ENCODE measurements at places on chromosomes 2 and 18.

- no peak for DNase-seq
These were observed 296.7 kb downstream of the LPIN1 start for GRCh38 chr2:12043131-12043530.

DNA sequence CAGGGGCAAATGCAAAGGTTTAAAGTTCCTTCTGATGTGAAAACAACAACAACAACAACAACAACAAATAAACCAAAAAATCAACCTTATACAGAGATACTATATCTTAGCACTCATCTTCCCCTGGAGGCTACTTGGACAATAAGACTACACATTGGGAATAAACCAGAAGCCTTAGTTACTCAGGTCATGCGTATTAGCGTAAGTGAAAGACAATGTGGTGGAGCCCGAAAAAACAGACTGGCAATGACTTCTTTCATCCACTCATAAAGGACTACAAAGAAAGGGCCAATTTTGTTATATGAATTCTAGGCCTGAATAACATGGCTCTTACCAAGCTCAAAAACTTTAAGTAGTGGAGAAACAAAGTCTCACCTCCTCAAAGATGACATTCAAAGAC lies 19.4 kb upstream of the PPP4R3B start:
- DNase-seq, result no peak

DNA sequence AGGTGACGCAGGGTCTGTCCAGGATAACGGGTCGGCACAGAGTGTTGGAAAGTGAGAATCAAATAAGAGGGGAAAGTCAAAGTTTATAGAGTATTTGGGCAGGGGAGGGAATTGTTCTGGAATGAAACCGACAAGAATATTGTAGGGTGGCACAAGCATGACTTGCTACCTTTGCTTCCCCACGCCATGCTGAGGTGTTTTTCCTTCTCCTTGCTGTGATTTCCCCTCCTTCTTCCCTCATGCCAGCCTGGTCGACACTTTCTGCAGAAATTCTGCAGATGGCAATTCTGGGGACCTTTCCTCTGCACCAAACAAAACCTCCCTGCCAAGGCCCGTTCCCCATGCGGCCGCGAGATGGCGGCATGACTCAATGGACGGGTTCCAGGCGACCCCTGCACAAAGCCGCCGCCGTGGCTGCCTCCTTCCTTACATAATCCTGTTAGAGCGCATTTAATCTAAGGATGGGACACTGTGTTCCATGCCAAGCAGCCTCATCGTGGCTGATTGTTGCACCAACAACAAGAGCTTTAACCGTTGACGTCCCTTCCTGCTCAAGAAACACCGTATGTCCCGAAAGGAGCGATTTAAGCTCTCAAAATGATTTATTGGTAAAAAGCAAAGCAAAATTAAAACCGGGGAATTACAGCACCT lies at the start of gene MRO:
Gene MRO, minus strand, starts transcription at position 289 of the 651 bp plus-strand sequence. CDS start 10,616 bp downstream, outside the sequence.
- peak; percentile 79 for DNase-seq

DNA sequence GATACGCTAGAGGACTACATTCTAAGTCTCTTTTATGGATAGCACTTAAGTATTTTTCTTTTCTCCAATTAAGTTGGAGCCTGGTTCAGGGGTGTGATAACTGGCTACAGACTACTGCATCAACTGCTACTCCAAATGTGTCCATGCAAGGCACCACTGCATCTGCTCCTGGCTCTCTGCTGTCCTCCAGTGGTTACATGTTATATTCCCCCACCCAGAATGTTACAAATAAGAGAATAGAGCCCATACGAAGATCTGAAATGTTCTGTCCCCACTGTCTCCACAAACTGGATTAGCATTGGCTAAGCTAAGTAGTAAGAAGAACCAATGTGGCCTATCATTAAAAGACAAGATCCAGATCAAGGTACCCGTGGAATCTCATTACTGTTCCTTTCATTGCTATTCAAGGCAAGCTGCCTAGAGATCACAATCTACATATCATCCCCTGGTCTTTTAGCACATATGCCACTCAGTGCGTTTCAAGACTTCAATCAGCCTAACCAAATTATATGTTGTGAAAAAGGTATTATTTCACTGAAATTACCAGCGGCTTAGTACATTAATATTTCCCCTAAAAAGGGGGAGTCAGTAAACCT lies 308.3 kb upstream of the SLC8A1 start:
- DNase-seq, result peak; percentile 9

DNA sequence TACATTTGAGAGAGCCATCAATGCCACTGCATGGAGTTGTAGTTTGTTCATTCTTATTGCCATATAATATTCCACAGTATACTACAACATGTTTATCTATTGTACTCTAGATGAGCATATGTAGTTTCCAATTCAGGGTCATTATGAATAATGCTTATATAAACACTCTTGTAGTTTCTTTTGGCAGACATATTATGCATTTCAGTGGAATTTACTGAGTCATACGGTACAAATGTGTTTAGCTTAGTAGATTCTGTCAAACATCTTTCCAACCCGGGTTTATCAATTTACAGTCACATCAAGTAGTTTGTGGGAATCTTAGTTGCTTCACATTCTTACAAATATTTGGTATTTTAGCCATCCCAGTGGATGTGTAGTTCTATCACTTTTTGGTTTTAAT lies 161.1 kb downstream of the KCNH7 start:
- no peak for DNase-seq

- no peak for DNase-seq
These were observed 142.3 kb upstream of the TANK start for GRCh38 chr2:161017780-161018470.

- no peak for DNase-seq
These were observed 20.8 kb downstream of the CRIM1 start for GRCh38 chr2:36376319-36376765.

- DNase-seq, result no peak
These were observed 64.4 kb downstream of the CIB4 start for GRCh38 chr2:26576565-26577441.

DNA sequence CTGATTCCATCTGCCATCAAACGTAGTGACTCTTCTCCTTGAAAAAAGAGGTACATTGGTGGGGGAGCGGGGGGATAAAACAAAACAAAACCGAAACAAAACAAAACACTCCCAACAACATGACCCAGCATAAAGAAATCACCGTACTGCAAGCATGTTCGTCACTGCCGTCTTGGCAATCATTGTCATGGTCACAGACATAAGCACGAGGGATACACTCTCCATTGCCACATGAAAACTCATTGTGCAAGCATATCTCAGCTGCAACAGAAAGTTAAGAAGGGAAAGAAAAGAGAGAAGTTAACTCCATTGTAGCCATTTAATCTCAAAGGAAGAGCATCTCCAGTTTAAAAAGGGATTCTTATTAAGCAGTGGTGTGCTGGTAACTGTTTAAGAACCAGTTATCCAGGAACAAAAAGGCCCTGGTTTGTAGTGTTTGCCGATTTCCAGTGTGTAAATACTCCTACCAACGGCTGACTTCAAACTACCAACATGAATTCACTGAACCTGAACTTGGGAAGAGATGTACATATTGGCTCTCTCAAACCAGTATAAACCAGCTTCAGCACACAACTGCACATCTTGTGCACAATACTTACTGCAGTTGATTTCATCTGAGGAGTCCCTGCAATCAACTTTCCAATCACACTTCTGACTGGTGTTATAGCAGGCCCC lies 68.2 kb downstream of the LRP2 start:
- no peak for DNase-seq

GRCh38 chr18:13556502-13556901 lies 169.9 kb downstream of the FAM210A start:
- DNase-seq, result no peak

DNA sequence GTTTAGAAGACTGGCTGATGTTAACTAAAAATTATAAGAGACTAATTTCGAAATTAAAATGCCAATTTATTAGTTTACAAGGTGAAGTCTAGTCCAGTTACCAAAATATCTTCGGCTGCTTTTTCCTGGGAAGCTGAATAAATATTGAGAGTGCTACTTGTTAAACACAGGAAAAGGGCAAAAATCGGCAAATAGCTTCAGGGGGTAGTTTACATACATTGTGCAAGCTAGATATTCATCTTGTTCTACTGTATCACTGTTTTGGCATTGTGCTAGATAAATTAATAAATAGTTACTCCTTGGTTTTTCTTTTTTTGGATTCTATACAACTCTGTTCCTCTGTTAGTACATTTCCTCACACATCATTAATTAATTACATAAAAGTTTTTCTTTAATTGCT lies 29.3 kb downstream of the NHEJ1 start:
- no peak for DNase-seq

- peak; percentile 15 for DNase-seq
These were observed 448 bp downstream of the IMPA2 start for GRCh38 chr18:11981543-11982366.

DNA sequence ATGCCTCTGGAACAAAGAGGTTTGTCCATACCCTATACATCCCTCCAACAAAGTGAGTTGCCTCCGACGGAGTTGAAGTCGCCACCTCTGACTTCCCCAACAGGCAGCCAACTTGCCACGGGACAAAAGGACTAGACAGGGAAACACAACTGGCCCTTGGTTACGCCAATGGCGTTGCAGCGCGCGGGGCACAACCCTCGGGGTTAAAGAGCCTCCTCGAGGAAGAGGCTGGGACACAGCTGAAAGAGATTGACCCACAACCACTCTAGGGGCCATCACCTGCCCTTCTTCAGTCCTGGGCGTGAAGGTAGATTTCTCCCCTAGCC lies 545 bp downstream of the GTF3C2 start:
- DNase-seq, result no peak

- no peak for DNase-seq
These were observed 163.7 kb upstream of the TNP1 start for GRCh38 chr2:217023611-217024010.

- DNase-seq, result no peak
These were observed 294.9 kb downstream of the CELF4 start for GRCh38 chr18:37270666-37271052.

- DNase-seq, result no peak
These were observed 186.5 kb upstream of the KLHL29 start for GRCh38 chr2:23198316-23199114.

DNA sequence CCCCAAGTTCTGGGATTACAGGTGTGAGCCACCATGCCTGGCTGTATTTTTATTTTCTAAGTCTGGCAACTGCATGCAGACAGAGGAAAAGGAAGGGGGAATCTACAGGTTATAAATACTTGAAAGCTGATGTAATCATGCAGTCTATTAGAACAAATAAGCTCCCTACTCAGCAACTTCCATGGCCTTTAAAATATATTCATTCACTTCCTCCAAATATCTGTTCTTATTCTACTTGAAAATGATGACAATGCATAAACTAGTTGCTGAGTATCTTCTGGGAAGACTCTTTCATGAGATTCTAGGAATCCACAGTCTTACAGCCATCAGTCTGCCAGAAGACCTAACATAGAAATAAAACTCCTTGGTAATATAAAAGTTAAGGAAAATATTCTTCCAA lies 66.9 kb upstream of the NCKAP5 start:
- DNase-seq, result no peak

GRCh38 chr2:193895226-193895625 lies 1700.5 kb upstream of the TMEFF2 start:
- peak; percentile 75 for DNase-seq

All from activated CD4-positive, alpha-beta T cell treated with anti-CD3 and anti-CD28 coated beads, Interleukin-2, amount 50 U/mL, for 16 hours (primary cell).